ENCODE measurements at places on chromosomes 2 and 18.

DNA sequence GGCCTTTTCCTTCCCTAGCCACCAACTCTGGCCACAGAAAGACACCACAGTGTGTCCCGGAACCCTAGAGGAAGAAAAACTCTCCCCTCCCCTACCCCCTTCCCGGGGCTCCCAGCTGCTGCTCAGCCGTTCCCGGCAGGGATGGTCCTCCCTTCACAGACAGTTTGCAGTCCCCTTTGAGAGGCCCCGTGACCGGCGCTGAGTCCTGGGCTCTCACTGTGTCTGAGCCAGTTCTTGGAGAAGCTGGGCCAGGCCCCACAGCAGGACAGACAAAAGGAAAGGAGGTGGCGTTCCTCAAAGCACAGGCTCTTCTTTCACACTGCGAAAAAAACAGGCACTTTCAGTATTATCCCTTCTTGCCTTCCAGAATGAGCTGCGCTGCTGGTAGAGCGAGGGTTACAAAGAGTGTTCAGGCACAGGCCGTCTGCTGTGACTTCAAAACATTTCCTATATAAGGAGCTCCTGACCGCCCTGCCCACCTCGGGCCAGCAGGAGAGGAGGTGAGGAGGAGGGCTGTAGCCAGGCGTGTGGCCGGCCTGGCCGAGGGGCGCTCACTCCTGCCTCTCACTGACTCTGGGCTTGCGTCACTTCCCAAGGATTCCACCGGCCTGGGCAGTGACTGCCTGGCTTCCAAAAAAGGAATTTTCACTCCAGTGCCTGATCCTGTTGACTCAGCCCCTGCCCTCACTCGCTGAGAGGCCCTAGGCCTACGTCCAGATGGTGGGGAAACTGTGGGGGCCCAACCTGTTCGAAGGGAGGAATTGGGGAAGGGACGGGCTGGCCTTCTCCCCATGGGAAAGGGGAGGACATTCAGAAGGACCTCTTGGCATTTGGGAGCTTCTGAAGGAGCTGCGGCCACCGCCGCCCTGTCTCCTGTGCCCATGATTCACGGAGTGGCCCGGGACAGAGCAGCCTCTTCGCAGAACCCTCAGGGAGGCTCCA is 24.9 kb downstream of the CIDEA start:
- DNase-seq, result no peak

GRCh38 chr2:238646281-238646680 is 201.6 kb upstream of the TWIST2 start:
- no peak for DNase-seq

DNA sequence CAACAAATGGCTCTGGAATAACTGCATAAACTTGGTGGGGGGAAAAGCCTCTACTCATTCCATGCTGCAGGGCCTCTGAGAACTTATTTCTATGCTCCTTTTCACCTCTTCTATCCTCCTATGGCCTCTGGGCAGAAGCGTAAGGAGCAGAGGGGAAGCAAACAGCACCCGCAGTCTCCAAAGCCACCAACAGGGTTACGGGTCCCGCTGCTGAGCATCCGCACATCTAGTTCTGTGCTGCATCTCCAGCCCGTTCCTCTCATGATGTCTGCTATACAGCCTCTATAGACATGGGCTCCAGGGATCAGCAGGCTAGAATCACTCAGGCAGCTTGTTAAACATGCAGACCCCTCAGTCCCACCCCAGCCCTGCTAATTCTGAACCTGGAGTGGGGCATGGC is 25.9 kb downstream of the PSTPIP2 start:
- no peak for DNase-seq

DNA sequence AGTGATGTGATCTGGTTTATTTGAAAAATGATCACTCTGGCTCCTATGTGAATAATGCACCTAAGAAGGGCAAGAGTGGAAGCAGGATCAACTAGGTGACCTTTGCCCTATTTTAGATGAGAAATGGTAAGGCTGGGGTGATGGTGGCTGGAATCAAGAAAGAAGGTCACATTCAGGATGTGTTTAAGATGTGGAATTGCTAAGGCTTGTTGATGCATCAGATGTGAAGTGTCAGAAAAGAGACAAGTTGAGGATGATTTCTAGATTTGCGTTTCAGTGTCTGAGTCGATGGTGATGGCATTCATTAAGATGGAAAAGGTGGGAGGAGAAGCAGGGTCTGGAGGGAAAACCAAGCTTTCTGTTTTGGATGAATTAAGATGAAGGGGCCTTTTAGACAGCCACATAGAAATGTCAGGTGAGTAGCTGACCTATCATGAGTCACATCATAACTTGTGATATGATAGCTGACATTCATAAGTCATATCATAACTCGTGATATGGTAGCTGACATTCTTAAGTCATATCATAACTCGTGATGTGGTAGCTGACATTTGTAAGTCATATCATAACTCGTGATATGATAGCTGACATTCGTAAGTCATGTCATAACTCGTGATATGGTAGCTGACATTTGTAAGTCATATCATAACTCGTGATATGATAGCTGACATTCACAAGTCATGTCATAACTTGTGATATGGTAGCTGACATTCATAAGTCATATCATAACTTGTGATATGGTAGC is 101.2 kb upstream of the SEC11C start:
- DNase-seq, result no peak

- DNase-seq, result peak; percentile 3
These were observed 265.3 kb upstream of the PKDCC start for GRCh38 chr2:41782306-41783158.

- no peak for DNase-seq
These were observed 579.2 kb downstream of the BCL11A start for GRCh38 chr2:59974051-59974766.

DNA sequence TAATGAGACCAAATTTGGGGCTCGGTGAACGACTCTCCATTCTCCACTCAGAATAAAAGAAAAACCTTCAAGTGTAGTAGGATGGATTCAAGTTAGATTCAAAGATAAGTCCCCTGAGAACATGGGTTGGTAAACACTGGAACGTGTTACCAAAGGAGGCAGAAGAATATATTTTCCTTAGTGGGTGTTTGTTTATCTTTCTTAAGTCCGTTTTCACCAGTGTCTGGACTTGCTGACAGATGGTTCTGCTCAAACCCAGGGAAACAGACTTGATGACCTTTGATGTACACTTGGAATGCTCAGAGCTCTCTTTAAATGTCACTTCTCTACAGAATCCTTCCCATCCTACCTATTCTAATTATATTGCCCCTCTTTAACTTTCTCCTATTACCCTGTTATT is 310.3 kb upstream of the ZNF521 start:
- no peak for DNase-seq

- no peak for DNase-seq
These were observed 157.3 kb upstream of the SPRED2 start for GRCh38 chr2:65589667-65590066.

DNA sequence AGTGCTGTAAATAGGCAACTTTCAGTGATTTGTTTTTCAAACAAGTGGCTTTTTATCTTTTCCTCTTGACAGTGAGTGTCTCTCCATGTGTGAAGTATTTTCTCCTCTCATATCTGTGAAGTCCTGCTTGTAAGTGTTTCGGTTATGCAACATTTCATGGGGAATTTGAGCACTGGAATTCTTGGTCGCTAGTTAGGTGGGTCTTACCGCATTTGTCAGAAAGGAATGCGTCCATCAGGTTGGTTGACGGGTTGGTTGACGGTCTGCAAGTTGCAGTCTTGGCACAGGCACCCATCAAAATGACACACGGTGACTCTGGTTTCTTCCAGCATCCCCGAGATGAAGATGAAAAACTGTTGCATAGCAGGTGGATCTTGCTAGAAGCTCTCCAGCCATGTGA is 109.8 kb downstream of the AGAP1 start:
- DNase-seq, result no peak

- DNase-seq, result no peak
These were observed 85.4 kb upstream of the HS6ST1 start for GRCh38 chr2:128403814-128404708.

DNA sequence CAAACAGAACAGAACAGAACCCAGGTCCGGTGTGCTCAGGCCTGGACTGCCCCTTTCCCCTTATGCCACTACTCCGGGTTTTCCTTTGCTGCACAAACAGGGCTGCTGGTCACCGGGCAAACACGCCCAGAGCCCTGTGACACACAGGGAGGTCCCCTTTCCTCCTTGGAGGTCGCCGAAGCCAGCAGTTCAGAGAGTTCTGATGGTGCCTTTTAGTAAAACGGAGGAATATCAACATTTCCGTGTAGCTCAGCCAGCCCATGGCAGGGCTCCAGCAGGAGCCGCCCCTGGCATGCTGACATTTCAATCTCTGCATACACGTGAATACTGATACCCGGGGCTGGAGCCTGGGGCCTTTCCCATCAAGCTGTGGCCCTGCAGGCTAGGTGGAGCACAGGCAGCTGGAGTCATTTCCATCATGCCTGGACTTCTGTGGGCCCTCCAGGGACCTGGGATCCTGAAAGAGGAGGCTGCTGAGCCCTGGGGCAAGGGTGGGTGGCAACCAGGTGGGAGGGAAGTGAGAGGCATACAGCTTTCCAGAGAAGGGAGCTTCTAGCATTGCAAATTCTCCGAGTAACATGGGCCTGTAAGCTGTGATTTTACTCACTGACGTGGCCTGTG is 91.4 kb upstream of the PXDN start:
- no peak for DNase-seq

- no peak for DNase-seq
These were observed 33.1 kb downstream of the KIF1A start for GRCh38 chr2:240786871-240787311.

GRCh38 chr2:88184762-88185161 is 14.6 kb downstream of the THNSL2 start:
- no peak for DNase-seq

- no peak for DNase-seq
These were observed 12.5 kb downstream of the MSTN start for GRCh38 chr2:190050001-190050400.

- DNase-seq, result no peak
These were observed 91.8 kb downstream of the TPO start for GRCh38 chr2:1505031-1505441.

DNA sequence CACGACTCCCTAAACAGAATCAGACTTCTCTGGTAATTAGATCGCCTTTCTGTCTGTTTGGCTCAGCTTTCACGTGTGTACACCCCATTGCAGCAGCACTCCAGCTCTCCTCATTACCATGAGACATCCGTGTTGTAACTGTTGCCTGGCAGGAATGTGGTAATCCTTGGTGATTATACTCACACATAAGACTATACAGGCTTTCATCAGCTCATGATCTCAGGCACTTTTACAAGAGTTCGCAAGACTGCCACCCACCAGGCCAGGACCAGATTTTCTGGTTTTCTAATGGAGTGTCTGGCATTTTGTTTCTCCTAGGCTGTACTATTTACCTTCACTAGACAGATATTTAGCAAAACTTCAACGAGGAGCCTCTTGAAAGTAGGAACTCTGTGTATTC is 50.2 kb downstream of the ACVR1 start:
- no peak for DNase-seq

GRCh38 chr2:170122883-170123547 is 54.9 kb upstream of the MYO3B start:
- no peak for DNase-seq

GRCh38 chr2:77519164-77519887 is 2.9 kb downstream of the LRRTM4 start:
- no peak for DNase-seq

DNA sequence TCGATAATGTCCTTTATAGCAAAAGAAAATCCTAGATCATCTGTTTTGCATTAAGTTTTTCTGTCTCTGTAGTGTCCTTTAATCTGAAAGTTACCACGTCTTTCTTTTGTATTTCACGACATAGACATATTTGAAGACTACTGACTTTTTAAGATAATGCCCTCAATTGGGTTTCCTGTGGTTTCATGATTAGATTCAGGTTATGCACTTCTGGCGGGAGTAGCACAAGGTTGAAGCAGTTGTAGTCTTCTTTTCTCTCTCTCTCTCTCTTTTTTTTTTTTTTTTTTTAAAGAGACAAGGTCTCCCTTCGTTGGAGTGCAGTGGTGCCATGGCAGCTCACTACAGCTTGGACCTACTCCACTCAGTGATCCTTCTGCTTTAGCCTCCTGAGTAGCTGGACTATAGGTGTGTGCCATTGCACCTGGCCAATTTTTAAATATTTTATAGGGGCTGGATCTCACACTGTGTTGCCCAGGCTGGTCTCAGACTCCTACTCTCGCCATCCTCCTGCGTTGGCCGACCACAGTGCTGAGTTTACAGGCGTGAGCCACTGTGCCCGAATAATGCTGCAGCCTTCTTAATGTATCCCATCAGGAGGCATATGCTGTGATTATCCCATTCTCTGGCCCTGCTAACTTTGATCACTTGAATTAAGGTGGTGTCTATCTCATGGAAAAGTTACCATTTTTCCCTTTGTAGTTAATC is 3.9 kb downstream of the INPP4A start:
- DNase-seq, result peak; percentile 51

GRCh38 chr18:63022429-63023022 is 297.0 kb downstream of the BCL2 start:
- DNase-seq, result no peak

DNA sequence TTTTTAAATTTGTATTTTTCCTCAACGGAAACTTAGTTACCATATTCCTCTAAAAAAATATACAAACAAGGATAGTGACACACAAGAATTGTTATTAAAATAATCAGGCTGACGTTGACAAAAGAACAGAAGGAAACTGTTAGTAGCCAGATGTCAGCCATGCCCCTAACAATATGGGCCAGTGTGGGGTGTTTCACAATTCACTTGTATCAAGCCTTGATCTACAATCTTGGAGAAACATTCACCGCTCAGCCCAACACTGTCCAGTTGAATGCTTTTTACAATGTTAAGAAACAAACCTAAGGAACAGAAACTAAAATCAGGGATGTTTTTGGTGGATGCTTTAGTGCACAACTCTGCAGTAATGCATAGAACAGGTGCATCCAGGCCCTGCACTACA is 44.6 kb downstream of the TMEFF2 start:
- DNase-seq, result no peak

- DNase-seq, result peak; percentile 18
These were observed 979.5 kb upstream of the CELF4 start for GRCh38 chr18:38545071-38545470.

Data from CD4-positive, alpha-beta T cell treated with Interferon alpha-2 for 1 hour (primary cell).